Activated effector memory CD4-positive, alpha-beta T cell treated with anti-CD3 and anti-CD28 coated beads, Interleukin-2, amount 50 U/mL, for 16 hours (primary cell): ENCODE measurements at places on chromosomes 6 and 20.

GRCh38 chr6:142071981-142072380 is 60.7 kb upstream of the GJE1 start:
- DNase-seq = no peak

DNA sequence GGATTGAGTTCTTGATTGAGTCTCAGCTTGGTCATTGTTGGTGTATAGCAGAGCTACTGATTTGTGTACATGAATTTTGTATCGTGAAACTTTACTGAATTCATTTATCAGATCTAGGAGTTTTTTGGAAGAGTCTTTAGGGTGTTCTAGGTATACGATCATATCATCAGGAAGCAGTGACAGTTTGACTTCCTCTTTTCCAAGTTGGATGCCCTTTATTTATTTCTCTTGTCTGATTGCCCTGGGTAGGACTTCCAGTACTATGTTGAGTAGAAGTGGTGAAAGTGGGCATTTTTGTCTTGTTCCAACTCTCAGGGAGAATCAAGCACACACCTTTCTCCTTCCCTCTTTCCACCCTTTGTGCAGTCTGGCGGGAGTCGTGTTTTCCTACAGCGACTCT is 26.4 kb downstream of the RPP40 start:
- DNase-seq = no peak

DNA sequence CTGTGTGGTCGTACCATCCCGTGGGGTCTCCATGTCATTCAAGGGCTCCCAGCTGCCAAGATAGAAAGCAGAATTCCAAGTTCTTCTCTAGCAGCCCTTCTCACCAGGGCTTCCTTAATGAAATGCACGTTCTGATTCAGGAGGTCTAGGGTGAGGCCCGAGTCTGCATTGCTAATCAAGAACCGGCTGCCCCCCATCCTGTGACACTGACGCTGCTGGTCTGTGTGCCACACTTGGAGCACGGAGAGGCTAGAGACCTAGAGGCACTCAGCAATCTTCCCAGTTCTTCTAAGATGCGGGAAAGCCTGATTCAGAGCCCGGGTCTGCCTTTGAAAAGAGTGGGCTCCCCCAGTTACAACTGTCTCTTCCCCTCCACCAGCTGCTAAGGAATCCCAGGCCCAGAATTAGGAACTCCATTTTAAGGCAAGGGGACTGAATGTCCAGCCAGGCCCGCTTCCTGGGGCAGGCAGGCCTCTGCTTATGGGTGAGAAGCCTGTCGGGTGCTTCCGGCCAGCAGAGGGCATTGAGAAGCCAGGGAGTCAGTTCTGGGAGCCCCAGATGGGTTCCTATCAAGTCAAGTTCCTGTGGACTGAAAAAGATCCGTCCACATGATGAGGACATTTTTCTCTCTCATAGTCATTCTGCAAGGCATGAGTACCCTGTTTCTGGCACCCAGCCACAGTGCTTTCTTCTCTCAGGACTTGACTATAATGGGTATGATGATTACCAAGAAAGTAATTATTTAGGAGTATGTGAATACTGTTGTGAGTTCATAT is 69.8 kb upstream of the RIN2 start:
- no peak for DNase-seq

DNA sequence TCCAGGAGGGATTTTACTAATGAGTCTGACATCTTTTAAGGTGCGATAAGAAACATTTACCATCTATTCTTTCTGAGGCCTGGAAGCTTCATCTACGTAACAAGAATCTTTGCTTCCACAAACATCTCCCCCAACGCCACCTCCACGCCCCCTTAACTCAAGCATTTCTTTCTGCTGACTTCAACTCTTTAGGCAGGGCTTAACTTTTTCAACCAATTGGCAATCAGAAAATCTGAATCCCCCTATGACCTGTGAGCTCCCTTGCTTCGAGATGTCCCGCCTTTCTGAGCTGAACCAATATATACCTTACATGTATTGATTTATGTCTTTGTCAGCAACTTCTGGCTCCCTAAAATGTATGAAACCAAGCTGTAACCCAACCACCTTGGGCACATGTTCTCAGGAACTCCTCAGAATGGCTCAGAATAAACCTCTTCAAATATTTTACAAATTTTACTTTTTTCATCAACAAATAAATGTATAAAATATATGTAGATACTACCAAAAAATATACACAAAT is 11.5 kb downstream of the OR2H2 start:
- no peak for DNase-seq

- DNase-seq = no peak
Observed at GRCh38 chr20:10429443-10429981, 4.5 kb downstream of the MKKS start.

DNA sequence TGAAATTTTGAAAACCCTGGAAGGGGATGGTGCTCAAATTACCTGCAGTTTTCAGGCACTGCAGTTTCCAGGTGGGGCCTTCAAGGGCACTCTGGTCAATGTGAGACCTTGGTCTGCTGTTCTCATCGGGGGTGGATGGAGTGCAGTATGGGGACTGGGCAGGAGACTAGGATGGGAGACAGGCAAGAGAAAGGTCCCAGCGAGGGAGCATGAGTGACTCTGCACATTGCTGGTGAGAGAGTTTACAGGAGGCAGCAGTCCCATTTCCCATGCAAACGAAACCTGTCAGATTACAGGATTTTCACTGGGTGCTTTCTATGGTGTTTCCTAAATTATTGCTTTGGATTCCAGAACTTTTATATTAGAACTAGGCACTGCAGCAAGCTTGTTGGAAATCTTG is 73.5 kb upstream of the DTNBP1 start:
- no peak for DNase-seq

- DNase-seq = no peak
Observed at GRCh38 chr6:85923013-85923430, 280.3 kb upstream of the SYNCRIP start.

DNA sequence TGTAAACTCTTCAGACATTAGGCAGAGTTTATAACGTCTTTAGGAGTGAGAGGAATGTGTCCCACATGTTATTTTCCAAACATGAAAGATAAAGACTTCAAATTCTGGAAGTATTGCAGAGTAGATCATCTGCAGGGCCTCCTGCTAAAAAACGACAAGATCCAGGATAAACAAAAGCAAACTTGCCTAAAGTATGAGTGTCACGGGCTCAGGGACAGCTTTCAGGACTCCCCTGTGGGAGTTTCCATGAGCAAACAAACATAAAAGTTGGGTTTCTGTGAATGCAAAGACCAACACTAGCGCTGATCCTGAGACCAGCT is 76.9 kb downstream of the TXNDC5 start:
- no peak for DNase-seq

DNA sequence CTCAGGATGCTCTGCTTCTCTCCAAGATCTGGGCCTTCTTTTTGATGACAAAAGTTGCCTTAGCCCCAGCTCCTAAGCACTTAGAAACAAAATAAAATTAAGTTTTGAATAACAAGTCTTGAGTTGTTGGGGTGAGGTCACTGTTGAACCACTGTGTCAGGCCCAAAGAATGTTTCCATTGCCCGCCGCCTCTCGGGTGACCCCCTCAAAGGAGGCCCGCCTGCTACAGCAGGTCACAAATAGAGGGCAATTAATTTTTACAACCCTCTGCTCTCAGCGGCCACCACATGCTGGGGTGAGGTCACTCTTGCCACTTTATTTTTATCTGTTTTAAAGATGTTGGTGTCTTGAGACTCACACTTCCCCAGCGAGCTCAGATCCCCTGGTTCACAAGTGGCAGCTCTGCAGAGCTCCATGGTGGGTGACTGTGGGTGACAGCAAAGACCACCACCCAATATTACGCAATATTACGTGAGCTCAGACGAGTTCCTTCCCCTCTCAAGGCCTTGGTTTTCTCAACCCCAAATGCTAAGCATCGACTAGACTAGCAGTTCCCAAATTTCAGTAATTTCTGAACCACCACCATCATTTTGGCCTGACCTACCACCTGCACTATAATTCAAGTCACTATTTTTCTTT is 247.7 kb upstream of the PMEPA1 start:
- DNase-seq = no peak

DNA sequence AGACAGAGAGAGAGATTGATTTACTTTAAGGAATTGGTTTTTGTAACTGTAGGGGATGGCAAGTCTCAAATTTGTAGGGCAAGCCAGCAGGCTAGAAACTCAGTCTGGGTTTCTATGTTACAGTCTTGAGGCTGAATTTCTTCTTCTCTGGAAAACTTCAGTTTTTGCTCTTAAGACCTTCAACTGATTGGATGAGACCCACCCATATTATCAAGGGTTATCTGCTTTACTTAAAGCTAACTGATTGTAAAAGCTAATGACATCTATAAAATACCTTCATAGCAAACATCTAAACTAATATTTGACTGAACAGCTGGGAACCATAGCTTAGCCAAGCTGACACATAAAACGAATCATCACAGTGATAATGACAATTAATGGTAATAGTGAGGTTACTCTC is 22.4 kb downstream of the SLC35F1 start:
- DNase-seq = no peak

GRCh38 chr20:58045579-58045978 is 182.9 kb downstream of the ANKRD60 start:
- DNase-seq = no peak

- DNase-seq = no peak
Observed at GRCh38 chr6:125668071-125668470, 81.4 kb upstream of the HEY2 start.

GRCh38 chr20:51171141-51171540 is 148.2 kb upstream of the KCNG1 start:
- no peak for DNase-seq

DNA sequence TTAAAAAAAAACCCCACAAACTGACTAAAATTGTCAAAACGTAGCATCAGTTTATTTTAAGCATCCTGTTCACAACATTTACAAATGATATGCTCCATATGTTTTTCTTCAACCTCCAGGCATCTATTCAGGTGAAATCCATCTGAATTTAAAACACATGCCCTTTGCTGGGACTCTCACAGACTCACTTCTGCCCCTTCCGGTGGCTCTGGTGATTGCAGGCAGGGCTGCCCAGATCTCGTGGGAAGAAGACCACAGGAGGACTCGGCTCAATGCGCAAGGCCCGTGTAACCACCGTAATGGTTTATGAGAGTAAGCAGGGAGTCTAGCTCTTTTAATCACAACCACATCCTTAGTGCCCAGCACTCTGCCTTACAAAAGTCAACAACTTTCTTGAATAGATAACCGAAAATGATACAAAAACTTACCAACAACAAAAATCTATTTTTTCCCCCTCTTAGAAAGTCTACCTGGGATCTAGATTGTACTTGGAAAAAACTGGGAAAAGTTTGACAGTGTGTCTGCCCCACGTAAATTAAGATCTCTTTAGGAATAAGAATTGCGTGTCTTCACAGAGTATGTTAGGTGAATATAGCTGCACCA is 139.1 kb downstream of the KIF16B start:
- DNase-seq = peak; percentile 78

GRCh38 chr6:122753688-122754056 is 25.8 kb upstream of the FABP7 start:
- DNase-seq = no peak
